ENCODE measurements at places on chromosomes 4 and X.

DNA sequence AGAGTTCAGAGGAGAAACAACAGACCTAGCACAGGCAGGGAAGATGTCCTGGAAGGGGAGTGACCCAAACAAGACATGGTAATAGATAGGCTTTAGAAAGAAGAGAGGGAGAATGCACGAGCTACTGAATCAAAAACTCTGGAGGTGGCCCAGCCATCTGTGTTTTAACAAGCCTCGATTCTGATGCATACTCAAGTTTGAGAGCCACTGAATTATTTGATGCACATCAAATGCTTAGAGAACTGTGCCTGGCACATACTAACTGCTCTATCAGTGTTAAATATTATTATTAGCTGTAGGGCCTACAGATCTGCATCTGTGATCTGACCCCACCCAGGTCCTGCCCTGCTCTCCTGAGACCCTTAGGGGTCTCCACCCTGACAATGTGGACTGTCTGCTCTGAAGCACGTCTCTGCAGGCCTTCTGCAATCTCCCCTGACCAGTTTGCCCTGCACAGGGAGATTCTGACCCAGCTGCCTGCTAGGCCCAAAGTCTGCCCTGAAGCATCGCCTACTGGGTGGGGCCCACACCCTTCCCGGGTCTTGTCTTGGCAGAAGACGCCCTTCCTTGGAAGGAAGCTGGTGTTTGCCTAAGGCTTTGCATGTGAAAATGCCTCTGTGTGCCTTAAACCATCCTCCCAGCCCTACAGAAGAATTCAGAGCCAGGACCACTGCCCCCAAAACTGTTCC lies 201.5 kb upstream of the KLF3 start:
- DNase-seq: no peak

GRCh38 chr4:67674098-67674497 lies 26.9 kb downstream of the UBA6 start:
- no peak for DNase-seq

GRCh38 chrX:154742613-154743012 lies 8.3 kb downstream of the GAB3 start:
- no peak for DNase-seq

DNA sequence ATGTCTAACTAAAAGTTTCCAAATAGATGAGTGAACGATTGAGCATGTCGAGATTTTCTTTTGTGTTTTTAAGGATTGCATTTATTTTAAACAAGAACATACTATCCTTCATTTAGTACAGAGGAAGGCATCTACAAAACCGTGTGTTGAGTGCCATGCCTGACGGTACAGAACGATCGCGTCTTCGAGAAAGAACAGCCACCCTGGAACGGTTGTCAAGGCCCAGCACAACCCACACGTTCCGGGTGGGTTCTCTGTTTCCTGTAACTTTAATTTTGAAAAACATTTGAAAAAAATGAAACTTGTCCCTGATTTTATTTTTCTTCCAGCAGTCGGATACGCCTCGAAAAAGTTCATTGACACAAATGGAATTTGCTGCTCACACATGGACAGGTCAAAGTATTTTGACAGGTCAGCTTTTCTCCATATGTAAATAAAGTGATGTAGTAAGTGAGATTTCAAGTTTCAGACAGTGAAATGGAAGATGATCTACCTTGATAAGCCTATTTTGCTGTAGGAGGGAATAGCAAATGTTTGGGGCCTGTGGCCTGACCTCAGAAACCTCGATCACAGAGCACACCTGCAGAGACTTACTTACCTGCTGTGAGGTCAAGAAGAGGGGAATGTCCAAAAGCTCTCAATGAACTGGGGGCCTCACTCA lies 24.4 kb upstream of the CYP4V2 start:
- no peak for DNase-seq

DNA sequence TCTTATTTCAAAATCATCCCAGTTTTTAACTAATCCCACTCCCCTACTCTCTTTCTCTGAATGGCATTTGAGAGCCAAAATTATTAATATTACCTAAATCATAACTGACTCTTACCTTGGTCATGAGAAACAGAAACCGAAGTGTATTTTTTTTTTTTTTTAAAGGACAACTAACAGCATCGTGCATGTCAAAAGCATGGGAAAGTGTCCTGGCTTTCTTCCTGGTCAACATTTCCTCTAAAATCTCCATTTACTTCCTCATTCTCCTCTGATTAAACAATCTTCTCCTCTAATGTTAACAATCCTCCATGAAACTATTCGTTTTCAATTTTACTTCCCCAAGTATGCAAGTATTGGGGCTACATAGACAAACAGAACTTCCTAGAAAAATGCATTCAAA lies 2.1 kb upstream of the STS start:
- no peak for DNase-seq

Data from DMS79 (cell line).